ENCODE measurements at places on chromosomes 1 and 21. TPM values are rescaled to one million over a fixed set of nuclear protein-coding genes. Genes with fewer than 3 reads are reported as not detected.

- H3K4me1 ChIP-seq, result no peaks in the 10 kb centered on the region
- DNase-seq, result no peak
- no peak overlapping the region for H3K4me3 ChIP-seq
- no peaks in the 10 kb centered on the region for H3K36me3 ChIP-seq
These were observed 68.3 kb upstream of the SPAG17 start for GRCh38 chr1:118253053-118253915.

DNA sequence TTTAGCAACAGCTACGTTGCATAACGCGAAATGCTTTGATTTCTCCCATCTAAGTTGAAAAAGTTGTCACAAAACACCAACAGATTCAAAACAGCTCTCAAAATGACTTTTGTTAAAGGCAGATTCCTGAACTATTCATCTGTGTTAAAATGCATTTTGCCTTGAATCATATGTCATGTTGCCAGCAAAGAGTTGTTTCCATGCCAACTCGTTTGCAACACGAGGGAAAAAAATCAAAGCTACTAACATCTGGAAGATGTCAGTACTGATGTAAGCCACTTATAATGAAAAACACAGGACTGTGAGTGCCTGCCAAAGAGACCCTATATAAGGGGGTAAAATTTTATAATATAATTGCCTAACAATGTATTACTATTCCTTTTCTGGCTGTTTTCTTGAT, 182.7 kb upstream of the PTBP2 start:
- peak overlapping the region; percentile 66 for H3K27ac ChIP-seq
- H3K4me3 ChIP-seq, result no peak overlapping the region
- H3K4me1 ChIP-seq, result no peaks in the 10 kb centered on the region
- DNase-seq, result no peak

- no peaks in the 10 kb centered on the region for H3K27me3 ChIP-seq
- no peak overlapping the region for H3K4me3 ChIP-seq
- DNase-seq, result peak; percentile 84
- no peaks in the 10 kb centered on the region for H3K36me3 ChIP-seq
- no peak overlapping the region for H3K27ac ChIP-seq
These were observed 18.3 kb upstream of the VAMP3 start for GRCh38 chr1:7752512-7753417.

DNA sequence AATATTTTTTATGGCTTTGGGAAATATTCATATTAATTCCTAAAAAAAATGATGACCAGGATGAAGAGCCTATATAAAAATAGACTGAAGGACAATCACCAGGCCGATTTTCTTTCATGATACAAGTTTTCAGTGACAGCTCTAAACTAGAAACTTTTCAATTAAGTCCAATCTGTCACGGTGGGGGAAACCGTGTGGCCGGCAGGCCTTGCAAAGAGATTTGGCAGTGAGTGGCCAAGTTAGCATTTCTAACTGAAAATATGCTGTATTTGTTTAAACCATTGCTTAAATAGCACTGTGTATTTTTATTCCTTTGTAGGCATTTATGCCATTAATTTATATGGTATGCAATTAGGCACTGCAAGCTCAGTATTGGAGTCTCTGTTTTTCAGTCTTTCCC, 294.5 kb upstream of the NRIP1 start:
- H3K36me3 ChIP-seq, result no peaks in the 10 kb centered on the region
- no peak overlapping the region for H3K4me3 ChIP-seq
- DNase-seq, result no peak
- no peaks in the 10 kb centered on the region for H3K4me1 ChIP-seq
- H3K27me3 ChIP-seq, result no peaks in the 10 kb centered on the region
- H3K27ac ChIP-seq, result no peak overlapping the region

DNA sequence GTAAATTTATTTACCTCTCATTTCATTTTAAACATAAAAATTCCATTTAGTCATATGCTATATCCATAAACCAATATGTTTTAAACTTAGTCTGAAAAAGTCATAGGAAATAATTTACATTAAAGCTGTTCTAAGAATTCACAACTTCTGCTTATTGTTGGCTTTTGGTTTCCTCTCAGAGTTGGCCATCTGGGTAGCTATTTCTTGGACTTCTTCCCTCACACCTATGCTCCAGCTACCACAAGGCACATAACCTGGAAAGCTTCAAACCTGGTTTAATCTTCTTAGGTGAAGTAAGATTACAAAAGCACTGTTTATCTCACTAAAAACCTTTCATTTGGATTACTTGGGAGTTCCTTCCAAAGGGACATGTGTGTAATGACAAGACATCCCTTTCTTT, 29.8 kb downstream of the RBM11 start:
- no peaks in the 10 kb centered on the region for H3K36me3 ChIP-seq
- DNase-seq, result no peak
- no peaks in the 10 kb centered on the region for H3K4me1 ChIP-seq
- H3K4me3 ChIP-seq, result no peak overlapping the region
- no peak overlapping the region for H3K27ac ChIP-seq

DNA sequence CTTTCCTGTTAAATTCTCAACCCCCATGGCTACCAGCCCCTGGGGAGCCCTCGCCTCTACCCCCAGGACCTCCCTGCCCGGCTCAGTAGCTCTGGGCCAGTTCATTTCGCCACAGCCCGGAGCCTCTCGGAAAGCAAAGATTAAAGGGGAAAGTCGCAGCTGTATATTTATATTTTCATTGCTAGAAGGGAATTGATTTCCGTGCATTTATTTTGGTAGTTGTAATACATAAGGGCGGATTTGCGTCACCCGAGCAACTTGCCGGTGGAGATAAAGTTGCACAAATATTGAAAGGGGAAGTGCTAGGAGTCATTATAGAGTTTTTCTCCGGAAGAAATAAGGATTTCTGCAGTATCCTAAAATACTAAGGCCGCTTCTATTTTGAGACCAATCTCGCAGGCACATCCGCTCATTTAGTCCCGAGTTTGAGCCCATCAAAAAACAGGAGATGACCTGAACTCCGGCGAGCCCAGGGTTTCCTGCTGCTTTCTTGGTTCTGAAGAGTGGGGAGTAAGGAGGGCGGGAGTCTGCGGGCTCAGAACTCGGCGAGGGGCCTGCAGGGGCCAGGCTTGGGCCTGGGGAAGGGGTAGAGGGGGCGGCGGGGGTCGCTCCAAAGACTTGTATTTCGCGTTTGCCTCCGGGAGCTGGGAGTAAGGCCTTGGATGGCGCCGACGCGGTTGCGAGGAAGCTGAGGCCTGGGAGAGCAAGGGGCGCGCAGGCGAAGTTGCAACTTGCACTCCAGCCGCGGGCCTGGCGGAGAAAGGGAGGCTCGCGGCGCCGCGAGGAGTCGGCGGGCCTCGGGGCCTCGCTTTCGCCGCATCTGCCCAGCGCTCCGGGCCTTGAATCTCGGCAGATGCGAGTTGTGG, 2.5 kb upstream of the HLX start:
- no peak for DNase-seq
- H3K27ac ChIP-seq, result no peak overlapping the region
- peaks cover 4% of the 10 kb centered on the region for H3K4me1 ChIP-seq
- H3K36me3 ChIP-seq, result no peaks in the 10 kb centered on the region
- peak overlapping the region; percentile 18 for H3K4me3 ChIP-seq
- H3K27me3 ChIP-seq, result no peaks in the 10 kb centered on the region

GRCh38 chr1:38327559-38327973, 281.0 kb upstream of the POU3F1 start:
- H3K27me3 ChIP-seq, result no peaks in the 10 kb centered on the region
- H3K4me3 ChIP-seq, result no peak overlapping the region
- no peak overlapping the region for H3K27ac ChIP-seq
- no peaks in the 10 kb centered on the region for H3K36me3 ChIP-seq
- DNase-seq, result no peak

- DNase-seq, result no peak
- H3K4me1 ChIP-seq, result peaks cover 19% of the 10 kb centered on the region
- H3K27ac ChIP-seq, result no peak overlapping the region
- no peaks in the 10 kb centered on the region for H3K36me3 ChIP-seq
- no peak overlapping the region for H3K4me3 ChIP-seq
These were observed 25.8 kb downstream of the CLDN14 start for GRCh38 chr21:36454093-36454531.

DNA sequence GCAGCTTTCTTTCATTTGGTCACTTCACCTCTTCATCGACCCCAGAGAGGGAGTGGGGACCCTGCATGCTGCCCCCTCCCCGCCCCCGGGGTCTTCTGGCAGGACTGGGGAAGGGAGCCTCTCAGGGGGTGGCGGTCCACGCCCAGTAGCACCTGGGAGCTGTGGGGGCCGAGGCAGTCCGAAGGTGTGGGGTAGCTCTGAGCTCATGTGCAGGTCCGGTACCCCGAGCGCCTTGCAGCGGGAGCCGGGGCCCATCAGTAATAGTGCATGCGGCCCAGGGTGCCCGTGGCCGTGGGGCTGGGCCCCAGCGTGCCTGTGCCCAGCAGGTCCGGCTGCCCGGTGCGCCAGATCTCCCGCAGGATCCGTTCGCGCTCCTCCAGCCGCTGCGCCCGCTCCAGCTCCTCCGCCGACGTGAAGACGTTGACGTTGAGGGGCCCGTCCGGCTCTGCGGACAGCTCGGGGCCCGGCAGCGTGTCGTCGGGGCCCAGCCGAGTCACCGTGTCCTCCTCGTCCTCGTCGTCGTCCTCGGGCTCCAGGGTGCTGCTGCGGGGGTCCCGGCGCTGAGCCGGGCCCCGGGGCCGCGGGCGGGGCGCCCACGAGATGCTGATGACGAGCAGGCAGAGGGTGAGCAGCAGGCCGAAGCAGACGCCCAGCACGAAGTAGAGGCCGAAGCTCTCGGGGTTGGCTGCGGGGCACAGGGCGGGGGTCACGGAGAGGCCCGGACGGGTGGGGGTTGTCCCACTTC, 1.2 kb downstream of the EVA1B start:
- H3K27me3 ChIP-seq, result no peaks in the 10 kb centered on the region
- H3K36me3 ChIP-seq, result no peaks in the 10 kb centered on the region
- H3K4me1 ChIP-seq, result peaks cover 13% of the 10 kb centered on the region
- no peak for DNase-seq

DNA sequence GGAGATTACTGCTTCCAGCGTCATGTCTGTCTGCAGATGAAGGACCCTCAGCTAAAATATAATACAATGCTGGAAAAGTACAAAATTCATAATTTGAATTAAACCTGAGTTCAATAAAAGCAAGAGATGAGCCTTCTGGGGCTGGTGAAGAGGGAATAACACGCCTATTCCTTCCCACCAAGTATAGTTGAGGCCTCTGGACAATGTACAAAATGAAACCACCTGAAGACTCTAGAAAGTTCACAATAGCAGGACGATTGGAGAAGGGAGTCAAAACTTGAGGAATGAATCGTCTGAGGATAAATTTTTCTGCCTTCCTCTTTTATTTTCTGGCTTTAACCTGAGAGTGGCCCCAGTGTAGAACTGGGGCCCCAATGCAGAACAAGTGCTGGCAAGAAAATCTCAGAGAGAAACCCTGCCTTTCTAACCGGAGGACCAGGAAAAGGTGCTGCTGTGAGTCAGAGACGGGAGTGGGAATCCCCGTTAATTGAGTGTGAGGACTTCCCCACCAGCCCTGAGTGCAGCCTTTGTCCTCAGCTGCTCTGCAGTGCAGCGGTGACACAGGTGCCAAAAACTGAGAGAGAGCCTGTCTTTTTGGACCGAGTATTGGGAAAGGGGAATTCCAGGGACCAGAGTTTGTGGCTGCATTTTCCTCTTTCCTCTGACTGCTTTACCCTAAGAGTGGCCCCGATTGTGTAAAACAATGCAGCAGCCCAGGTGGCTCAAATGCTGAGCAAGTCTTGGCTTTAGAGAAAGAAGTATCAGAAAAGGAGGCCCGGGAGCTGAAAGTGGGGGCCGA, 264.9 kb downstream of the DYRK1A start:
- no peak for DNase-seq
- no peaks in the 10 kb centered on the region for H3K4me1 ChIP-seq
- H3K27ac ChIP-seq, result no peak overlapping the region

GRCh38 chr1:107140703-107141490, at the start of gene NTNG1:
Gene NTNG1, plus strand, starts transcription at chr1:107141039.
- peak; percentile 17 for DNase-seq
- H3K27me3 ChIP-seq, result no peaks in the 10 kb centered on the region
- peak within 1 kb of the TSS; percentile 53 for H3K4me3 ChIP-seq
- no peaks in the 10 kb centered on the region for H3K36me3 ChIP-seq
- no peak within 1 kb of the TSS for H3K27ac ChIP-seq
- no peaks in the 10 kb centered on the region for H3K4me1 ChIP-seq

DNA sequence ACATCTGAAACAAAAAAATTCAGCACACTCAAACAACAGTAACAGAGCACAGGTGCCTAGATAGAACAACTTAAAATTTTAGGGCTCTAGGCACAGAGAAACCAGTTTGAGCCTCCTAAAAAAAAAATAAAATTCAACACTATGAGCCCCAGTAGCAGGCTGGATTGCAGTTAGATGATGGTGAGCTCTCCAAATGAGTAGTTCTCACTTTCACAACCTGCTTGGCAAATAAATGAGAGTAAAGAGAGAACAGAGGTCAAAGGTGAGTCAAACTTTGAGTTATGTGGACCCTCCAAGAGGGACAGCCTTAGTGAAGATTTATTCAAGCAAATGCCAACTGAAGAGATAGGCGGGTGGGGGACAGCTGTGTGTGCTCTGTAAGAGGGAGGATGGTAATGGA, 3.6 kb downstream of the BEND5 start:
- no peak overlapping the region for H3K27ac ChIP-seq
- no peak overlapping the region for H3K4me3 ChIP-seq
- H3K4me1 ChIP-seq, result no peaks in the 10 kb centered on the region
- no peaks in the 10 kb centered on the region for H3K36me3 ChIP-seq
- no peak for DNase-seq

- H3K27ac ChIP-seq, result no peak overlapping the region
- H3K36me3 ChIP-seq, result no peaks in the 10 kb centered on the region
- H3K4me1 ChIP-seq, result no peaks in the 10 kb centered on the region
- no peaks in the 10 kb centered on the region for H3K27me3 ChIP-seq
- H3K4me3 ChIP-seq, result no peak overlapping the region
These were observed 15.0 kb downstream of the ALPL start for GRCh38 chr1:21524220-21524619.

DNA sequence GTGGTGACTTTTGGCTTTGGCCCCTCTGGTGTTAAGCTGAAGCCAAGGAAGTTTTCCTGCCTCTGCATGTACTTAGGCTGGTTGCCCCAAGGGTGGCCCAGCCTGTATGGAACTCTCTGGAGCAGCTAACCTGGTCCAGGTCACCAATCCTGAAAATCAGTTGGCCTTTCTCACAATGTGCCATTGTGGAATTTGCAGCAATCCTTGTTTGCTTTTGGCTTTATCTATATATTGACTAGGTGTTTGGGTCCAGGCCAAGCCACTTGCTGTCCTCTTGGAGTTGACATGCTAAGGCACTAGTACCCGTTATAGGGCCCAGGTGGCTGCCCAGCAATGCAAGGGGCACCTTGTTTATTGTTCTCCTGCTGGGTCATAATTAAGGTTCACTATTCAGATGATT, 124.6 kb downstream of the CAMTA1 start:
- peaks cover 29% of the 10 kb centered on the region for H3K4me1 ChIP-seq
- no peak overlapping the region for H3K4me3 ChIP-seq
- no peak for DNase-seq
- H3K36me3 ChIP-seq, result no peaks in the 10 kb centered on the region
- H3K27me3 ChIP-seq, result no peaks in the 10 kb centered on the region

DNA sequence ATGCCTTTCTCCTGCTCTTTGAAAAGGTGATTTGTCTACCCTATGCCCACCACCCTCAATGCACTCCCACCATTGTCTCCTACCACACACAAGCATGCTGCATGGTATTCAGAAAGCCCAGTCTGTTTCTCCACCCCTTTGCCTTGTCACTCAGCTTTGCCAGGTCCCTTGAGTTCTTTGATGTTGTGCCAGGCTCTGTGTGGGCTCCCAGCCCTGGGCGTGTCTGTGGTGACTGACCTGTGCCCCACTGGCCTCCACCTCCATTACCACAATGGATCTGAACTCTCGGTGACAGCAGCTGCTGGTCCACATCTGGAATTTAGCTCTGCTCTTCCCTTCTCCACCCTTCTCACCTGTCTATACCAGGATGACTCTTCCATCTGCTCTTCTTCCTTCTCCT, 34.9 kb downstream of the ATP2B4 start:
- no peak overlapping the region for H3K27ac ChIP-seq
- H3K36me3 ChIP-seq, result no peaks in the 10 kb centered on the region
- H3K4me1 ChIP-seq, result peaks cover 23% of the 10 kb centered on the region
- no peaks in the 10 kb centered on the region for H3K27me3 ChIP-seq
- DNase-seq, result no peak

Gene VCAM1
- total RNA-seq, result 8.6 TPM

Measured in testis (tissue), 5 donors.